ENCODE measurements at places on chromosomes 7 and 10.

DNA sequence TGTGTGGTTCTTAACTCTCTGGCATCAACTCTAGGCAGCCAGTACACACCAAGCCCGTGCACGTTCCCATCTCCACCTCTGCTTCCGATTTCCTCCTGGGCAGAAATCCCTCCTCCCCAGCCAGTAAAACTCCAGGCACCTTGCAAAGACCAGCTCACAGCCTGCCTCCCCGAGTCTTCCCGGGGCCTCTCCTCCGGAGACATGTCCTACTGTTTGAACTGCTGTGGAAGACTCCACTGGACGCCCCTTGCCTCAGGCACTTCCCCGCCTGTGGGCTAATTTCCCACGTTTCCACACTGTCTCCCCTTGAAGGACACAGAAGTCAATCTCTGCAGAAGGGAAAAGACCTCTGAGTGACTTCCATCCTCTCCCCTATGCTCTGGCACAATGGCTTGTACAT lies 210.7 kb upstream of the FRMD4A start:
- no peak for DNase-seq

- DNase-seq = no peak
Observed at GRCh38 chr7:85796956-85797355, 610.1 kb upstream of the SEMA3D start.

DNA sequence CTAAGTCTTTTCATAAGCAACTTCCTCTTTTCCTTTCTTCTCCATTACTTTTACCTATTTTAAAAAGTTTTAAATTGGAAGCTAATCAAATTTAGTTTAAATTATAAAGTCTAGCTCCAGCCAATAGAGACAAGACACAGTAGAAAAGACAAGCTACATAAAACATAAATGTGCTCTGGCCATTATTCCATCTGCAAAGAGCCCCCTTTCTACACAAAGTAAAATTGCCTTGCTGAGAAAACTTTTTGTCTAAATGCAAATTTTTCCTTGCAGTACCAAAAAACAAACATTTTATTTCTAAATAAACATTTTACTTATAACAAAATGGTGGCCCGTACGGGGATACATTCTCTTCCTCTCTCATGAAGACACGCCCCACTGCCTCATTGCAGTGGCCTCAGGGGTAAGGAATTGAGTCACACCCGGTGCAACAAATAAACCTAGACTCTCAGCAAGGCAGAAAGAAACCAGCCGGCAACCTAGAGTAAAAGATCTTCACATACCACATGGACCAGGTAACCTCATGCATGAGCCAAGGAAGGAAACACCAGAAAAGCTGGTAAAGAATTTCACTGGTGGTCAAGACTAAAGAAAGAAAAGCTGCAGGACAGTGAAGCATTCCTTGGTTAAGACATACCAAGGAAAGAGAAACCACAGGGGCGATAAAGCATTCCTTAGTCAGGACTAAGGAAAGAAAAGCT lies 71.6 kb upstream of the ZNF746 start:
- DNase-seq = no peak

DNA sequence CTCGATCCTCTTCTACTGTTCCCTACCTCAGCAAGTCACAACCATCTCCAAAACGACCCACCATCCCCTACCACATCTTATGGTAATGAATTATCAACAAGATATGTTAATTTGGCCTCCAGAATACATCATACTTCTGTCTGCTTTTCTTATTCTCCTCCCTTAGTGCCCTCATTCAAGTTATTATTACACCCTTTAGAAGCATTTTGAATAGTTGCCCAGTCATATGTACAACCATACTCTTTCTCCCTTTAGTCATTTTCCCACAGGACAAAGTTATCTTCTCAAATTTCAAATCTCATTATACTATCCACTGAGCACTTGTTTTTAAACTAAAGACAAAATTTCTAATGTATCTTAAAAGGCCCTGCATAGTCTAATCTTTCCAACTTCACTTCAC lies 71.0 kb downstream of the GNAT3 start:
- no peak for DNase-seq

DNA sequence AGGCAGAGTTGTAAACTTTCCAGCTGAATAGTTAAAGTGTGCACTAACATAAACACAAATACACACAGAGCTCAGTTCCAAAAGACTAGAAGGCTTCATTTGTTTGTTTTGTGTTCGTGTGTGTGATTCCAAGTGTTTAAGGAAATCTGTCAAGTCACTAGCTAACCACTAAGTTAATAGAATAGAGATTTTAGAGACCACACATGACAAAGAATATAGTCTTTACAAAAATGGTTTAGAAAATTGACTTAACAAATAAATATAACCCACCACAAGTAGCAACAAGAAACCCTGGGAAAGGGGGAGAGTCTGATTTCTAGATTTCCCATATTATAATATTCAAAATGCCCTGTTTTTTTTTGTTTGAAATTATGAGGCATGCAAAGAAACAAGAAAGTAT lies 209.4 kb downstream of the FZD1 start:
- DNase-seq = no peak

DNA sequence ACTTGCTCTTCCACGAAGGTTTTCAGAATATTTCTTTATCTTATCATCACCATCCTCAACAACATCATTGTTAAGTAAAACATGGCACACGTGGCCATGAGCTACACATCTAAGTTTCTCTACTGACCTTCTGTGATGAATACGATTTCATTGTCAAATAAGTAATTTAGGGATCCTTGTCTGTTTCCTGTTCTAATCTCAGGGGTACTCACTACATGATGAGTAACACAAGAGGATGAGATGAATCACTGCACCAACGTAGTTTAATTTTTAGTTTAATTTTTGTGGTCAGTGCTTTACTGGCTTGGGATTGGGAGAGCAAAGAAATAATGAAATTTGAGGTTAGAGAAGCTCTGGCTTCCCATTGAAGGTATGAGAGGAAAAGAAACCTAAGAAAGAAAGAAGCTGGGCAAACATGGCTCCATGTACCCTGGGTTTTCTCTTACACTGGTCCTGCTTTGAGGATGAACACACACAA lies 461.9 kb upstream of the KLF6 start:
- DNase-seq = no peak

DNA sequence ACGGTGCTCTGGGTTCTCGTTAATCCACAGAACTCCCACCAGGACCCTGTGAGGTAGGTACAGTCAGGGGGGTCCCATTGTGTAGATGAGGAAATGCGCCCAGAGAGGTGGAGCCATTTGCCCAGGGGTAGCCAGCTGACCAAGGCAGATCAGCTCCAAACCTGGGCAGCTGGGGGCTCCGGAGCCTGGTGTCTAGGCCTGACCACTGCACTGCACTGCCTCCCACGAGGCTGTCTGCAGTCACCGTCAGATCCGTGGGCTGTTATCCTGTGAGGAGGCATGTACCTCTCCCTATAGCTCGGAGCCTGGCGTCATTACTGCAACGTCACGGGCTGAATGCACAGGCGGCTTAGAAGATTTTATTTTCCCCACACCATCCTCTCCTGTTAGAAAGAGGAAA lies 411.8 kb upstream of the FOXK1 start:
- DNase-seq = no peak

- DNase-seq = no peak
Observed at GRCh38 chr10:119496273-119496672, 46.2 kb downstream of the RGS10 start.

- no peak for DNase-seq
Observed at GRCh38 chr10:15331461-15331860, 39.6 kb downstream of the FAM171A1 start.

- DNase-seq = no peak
Observed at GRCh38 chr7:25846722-25847121, 305.3 kb upstream of the NFE2L3 start.

- DNase-seq = no peak
Observed at GRCh38 chr10:100502926-100503494, 16.7 kb downstream of the SEC31B start.

DNA sequence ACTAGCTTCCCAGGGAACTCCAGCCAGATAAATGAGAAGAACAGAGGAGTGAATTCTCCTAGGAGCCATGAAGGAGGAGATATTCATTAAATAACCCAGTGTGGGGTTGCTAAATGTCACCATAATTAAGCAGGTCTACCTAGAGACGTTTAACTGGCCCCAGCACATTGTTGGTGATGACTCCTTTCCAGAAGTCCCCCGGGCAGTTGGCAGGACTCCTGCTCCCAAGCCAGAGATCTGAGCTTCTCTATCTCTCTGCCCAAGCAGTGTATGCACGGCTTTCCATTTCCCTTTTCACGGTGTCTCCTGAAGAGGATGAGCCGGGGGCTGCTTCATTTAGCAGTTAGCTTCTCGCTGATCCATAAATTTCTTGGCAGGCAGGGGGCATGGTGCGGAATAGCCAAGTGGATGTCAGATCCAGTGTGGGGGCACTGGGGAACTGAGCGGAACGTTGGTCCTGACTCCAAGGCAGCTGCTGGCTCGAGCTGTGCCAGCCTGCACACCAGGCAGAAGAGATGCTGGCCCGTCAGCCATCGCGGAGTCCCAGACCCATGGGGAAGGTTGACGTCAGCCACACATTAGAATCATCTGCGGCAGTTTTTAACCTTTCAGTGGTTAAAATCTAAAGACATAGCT lies 142.0 kb upstream of the NPY start:
- no peak for DNase-seq

GRCh38 chr7:16063716-16064675 lies 357.3 kb downstream of the CRPPA start:
- DNase-seq = no peak

Measured in activated T-helper 1 cell treated with Interleukin-2 at 50 U/mL for 16 hours (primary cell).